Adrenal gland (tissue), 19 donors: ENCODE measurements at places on chromosomes 4 and X. TPM values are rescaled to one million over a fixed set of nuclear protein-coding genes. Genes with fewer than 3 reads are reported as not detected.

KLB gene
- under 0.01 TPM for polyA plus RNA-seq

ODAPH gene
- 0.13 TPM for polyA plus RNA-seq

HS6ST2 gene
- polyA plus RNA-seq, result 0.24 TPM

ARX gene
- polyA plus RNA-seq, result not detected

SMIM43 gene
- 0.20 TPM for polyA plus RNA-seq

S100P gene
- 0.84 TPM for polyA plus RNA-seq

ZCCHC18 gene
- 0.74 TPM for polyA plus RNA-seq

ARMCX1 gene
- polyA plus RNA-seq, result 79.6 TPM

MAGEB6B gene
- polyA plus RNA-seq, result not detected

FAM193A gene
- 30.5 TPM for polyA plus RNA-seq

BANK1 gene
- polyA plus RNA-seq, result 6.0 TPM

CT45A10 gene
- polyA plus RNA-seq, result not detected

CYP4V2 gene
- polyA plus RNA-seq, result 39.8 TPM

ATP1B4 gene
- polyA plus RNA-seq, result not detected

RUFY3 gene
- 118 TPM for polyA plus RNA-seq

TRIM75 gene
- polyA plus RNA-seq, result not detected

CCKAR gene
- polyA plus RNA-seq, result not detected

SUPT20HL1 gene
- polyA plus RNA-seq, result not detected

HSFX1 gene
- 0.57 TPM for polyA plus RNA-seq

MAGEA11 gene
- polyA plus RNA-seq, result not detected

RNF212 gene
- 5.7 TPM for polyA plus RNA-seq

TRIM2 gene
- polyA plus RNA-seq, result 11.9 TPM

AFF1 gene
- 44.1 TPM for polyA plus RNA-seq

SPATA18 gene
- polyA plus RNA-seq, result 5.6 TPM

FAM199X gene
- polyA plus RNA-seq, result 8.6 TPM

BTK gene
- 6.3 TPM for polyA plus RNA-seq

ZAR1 gene
- polyA plus RNA-seq, result not detected
